ENCODE measurements at places on chromosomes 3 and 15.

GRCh38 chr15:76056931-76057330, 2.9 kb upstream of the TMEM266 start:
- no peak for DNase-seq

DNA sequence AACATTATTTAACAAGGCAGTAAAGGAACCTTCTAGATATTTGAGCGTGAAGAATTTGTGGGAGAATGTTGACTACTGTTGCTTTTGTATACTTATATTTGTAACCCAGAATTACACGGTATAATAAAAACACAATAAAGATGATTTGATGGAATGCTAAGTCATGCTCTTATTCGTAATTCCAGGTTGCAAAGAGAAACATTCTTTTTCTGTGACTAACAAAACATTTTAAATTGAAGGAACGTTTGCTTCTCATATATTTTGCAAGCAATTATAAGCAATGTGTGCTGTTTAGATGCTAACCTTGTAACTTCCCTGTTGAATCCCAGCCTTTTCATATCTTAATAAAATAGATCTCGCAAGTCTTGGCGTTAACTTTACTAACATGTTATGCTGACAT, 124.4 kb upstream of the CGNL1 start:
- peak; percentile 72 for DNase-seq

DNA sequence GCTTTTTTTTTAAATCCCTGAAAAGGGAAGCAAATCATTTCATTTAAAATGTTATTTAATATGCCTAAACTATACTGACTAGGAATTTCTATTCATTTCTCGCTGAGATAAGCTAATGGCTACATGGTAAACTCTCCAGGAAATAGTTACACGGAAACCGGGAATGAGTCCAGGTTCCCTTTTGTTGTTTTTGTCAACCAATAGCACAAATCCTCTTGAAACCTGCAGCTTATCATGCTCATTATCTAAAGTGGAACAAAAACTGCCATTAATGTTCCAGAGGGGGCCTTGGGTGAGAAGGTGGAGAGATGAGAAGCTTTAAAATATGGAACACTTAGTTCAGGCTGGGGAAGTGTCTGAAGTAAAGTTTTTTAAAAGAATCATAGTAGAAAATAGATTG, 113.5 kb upstream of the ALCAM start:
- DNase-seq = peak; percentile 23

DNA sequence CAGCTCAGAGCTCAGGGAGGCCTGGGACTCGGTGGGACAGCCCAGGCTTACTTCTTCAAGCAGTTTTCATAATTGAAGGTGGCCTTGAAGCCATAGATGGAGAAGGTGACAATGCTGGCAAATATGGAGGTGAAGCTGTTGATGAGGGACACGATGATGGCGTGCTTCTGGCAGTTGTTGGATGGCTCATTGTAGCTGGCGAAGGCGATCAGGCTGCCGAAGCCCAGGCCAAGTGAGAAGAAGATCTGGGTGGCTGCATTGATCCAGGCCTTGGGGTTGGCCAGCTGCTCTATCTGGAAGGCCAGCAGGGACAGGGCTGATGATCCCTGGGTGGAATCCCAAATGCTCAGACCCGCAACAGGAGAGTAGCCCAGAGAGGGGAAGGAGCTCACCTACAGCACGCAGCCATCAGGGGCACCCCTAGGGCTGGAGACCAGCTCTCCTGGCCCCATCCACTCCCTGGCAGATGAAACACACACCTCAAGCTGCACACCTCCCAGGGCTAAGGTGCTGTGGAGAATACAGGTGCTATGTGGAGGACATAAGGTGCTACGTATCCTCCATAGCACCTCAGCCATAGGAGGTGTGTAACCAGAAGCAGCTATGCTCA, 25.1 kb downstream of the SLC6A20 start:
- no peak for DNase-seq

DNA sequence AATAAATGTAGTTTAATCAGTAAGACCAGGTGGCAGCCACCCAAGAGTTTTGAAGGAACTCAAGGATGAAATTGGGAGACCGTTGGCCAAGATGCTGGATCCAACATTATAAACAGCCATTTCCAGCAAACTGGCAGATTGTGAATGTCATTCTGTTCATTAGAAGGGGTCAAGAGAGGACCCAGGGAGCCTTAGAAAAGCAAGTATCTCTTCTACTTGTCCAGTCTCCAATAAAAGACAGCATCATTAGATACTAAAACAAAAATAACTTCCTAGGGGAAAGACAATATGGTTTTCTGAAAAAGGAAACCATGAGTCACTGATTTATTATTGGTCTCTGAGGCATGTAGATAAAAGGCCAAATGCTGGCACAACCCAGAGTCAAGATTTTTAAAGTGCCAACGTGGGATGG, 67.9 kb downstream of the GADL1 start:
- peak; percentile 3 for DNase-seq

GRCh38 chr3:50587806-50588758, 18.8 kb downstream of the HEMK1 start:
- no peak for DNase-seq

DNA sequence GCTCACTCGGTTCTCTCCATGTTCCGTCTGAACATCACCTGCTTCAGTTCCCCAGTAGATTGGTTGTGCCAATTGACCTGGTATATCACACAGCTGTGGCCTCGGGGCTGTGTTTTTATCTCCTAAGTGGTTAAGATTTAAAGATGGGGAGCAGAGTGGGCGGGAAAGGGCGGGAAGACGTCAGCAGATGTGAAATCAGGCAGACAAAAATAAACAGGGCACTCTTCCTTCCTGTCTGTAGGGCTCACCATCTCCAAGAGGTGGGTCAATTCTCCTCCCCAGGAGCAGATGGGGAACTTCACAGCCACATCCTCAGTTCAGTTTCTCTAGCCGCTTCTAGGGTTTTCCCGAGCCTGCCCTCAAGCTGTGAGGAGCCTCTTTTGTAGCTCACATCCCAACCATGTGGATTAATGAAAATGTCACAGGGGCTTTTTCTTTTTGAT, 26.8 kb upstream of the LIMD1 start:
- no peak for DNase-seq

DNA sequence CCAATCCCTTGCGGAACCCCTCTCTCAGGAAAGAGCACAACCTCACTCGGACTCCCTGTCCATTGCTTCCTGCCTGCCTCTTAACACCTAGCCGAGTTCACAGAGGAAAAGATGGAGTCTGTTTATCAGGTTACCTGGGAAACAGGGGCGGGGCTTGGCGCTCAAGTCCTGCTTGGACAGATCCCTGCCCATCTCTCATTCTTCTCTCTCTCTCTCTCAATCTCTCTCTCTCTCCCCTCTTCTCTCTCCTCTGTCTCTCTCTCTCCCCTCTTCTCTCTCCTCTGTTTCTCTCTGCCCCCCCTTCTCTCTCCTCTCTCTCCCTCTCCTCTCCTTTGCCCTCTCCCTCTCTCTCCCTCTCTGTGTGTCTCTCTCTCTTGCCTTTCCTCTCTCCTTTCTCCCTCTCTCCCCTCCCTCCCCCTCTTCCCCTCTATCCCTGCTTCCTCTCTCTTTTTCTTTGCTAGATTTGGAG, at the start of gene EFHB:
TSS of gene EFHB (minus strand) at position 120 of the 469 bp plus-strand sequence. CDS start 199 bp downstream, outside the sequence.
- peak; percentile 28 for DNase-seq
